ENCODE measurements at places on chromosomes 1 and 21. TPM values are rescaled to one million over a fixed set of nuclear protein-coding genes. Genes with fewer than 3 reads are reported as not detected.
A peak's percentile ranks its signal among the peaks of the same experiment; 100 is the strongest.

The DISC1 gene
- total RNA-seq = 14.7 TPM

The MYOG gene
- total RNA-seq = not detected

- DNase-seq = no peak
Measured at GRCh38 chr1:150225546-150225945, 10.4 kb downstream of the ANP32E start.

DNA sequence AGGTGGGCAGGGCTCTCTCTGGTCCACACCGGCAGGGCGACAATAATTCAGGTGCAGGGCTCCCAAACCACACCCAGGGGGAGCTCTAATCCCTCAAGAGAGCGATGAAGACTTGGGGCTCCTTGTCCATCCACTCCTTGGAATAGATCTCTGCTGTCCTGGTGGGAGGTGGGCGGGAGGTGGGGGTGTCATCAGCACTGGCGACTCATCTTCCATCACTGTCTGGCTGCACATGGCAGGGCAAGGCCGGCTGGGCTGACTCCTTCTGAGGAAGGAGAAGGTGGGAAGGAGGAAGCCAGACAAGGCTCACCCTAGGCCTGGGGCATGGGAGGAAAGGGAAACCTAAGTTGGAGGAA lies 29.3 kb downstream of the TNNT2 start:
- peak; percentile 47 for DNase-seq

DNA sequence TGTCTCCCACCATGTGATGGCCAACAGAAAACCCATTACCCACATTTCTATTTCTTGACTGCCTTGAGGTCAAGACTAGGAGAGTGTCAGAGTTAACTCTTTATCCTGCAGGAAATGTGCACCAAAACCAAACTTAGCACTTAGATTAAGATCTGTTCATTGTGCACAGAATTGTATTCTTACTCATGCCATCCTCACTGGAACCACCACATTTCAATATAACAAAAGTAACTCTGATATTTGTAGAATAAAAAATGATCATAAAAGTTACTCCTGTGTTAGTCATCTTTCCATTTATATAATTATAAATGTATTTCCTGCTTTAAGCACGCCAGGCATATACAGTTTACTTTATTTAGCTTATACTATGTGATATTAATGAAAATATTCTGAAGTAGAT lies 193.0 kb upstream of the DPYD start:
- DNase-seq = no peak

DNA sequence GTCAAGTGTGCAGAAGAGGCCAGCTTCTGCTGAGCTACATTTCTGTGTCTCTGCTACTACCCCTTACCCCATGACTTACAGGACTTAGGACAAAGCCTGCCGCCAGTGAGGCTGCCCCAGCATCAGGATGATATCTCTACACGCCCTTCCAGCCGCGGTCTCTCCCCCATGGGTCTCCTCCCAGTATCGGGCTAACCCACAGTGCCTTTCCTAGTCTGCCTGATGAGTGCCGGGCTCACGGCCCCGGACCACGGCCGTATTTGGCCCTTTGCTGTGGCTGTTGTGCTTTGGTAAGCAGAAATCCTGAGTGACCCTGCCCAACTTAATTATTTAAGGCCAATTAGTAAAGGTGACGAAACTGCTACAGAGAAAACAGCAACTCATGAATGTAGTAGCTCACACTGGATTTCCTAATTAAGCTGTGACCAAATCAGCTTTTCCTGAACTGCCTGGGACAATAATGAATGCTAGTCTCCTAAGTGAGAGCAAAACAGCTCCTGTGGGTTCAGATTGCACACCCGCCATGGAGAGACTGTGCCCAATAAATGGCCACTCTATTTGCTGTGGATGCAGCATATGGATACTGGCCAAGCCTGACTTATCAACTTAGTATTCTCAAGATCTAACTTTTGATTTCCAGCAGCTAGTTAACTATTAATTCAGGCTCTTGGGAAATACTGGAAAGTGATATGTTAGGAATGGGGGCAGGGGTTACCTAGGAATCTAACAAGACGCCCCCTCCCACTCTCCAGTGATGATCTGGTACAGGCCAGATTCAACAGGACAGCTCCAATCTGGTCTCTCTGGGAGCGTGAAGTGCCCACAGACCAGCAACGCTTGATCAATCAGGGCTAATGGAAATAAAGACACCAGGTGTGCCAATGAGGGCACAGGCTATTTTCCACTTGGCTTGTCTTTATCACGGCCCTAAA lies 123.3 kb upstream of the IFFO2 start:
- no peak for DNase-seq

DNA sequence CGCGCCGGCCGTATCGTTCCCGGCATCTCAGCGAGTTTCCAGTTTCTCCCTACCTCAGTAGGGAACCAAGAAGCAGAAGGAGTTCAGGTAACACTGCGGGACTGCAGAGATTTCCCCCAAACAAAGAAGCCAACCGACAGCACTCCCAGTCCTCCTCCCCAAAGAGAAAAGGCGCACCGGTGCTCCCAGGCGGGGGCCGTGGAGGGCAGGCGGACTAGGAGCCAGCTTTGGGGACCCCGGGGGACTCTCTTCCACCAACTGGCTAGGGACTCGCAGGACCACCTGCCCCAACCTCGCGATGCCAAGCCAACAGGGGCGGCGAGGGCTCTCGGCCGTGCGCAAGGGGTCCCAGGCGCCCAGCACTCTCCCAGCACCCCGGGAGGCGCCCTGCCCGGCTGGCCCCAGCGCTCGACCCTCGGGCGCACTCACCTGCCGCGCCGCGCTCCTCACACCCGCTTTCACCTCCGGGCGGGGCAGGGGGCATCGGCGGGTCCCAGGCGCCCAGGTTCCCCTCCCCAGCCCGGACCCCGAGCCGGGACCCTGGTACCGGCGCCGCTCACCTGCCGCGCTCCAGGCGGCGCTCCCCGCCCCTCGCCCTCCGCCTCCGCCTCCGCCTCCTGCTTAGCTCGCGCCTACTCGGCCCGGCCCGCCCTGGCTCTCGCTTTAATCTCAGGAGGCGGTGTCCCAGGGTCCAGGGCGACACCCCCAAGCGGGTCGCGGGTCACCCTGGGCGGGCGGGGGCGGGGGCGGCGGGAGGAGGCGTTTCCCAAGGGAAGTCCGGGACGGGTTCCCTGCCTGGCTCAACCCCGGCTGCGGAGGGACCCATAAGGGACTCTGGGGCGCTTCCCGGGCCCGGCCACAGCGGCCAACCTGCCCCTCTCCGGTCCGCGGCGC lies at the start of gene TMPRSS2:
Gene TMPRSS2 (minus strand): TSS at position 638 of the 894 bp plus-strand sequence. CDS start 10,025 bp downstream, outside the sequence.
- no peak for DNase-seq

The TRPM2 gene
- 35.6 TPM for total RNA-seq

- no peak for DNase-seq
Measured at GRCh38 chr21:41370840-41371684, 9.2 kb downstream of the MX2 start.

Measured in activated CD8-positive, alpha-beta T cell treated with anti-CD3 and anti-CD28 coated beads, Interleukin-2, amount 10 ng/mL, durations not matched to agents 7 days and 5 days (primary cell).